ENCODE measurements at places on chromosomes 4 and X.

GRCh38 chr4:80079255-80079923, 6.4 kb upstream of the ANTXR2 start:
- no peak for DNase-seq

- no peak for DNase-seq
Measured at GRCh38 chrX:15515931-15516330, 15.3 kb downstream of the BMX start.

DNA sequence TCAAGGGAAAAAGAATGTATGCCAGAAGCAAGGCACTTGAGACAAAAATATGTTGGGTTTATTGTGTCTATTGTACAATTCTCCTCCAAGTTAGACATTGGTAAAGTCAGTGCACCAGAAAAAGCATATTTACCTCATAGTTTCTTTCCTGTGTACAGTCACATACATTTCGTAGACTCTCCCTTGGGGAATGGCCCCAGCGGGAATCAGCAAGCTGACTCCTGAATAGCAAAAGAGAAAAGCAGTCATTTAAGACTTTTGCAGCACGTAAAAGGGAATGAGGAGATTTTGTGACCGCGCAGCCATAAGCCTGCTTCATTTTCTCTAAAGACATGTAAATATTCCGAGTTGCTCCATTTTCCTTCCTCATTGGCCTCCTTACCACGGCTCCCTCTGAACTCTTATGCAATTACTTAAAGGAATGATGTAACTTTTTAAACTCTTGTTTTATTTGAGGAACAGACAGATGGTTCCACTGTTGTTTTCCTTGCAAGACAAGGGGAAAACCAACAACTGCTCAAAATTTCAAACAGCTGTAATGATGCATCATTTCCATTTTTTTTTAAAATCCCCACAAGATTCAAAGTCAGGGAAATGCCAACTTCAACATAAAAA, 332.7 kb downstream of the UNC5C start:
- DNase-seq: no peak

DNA sequence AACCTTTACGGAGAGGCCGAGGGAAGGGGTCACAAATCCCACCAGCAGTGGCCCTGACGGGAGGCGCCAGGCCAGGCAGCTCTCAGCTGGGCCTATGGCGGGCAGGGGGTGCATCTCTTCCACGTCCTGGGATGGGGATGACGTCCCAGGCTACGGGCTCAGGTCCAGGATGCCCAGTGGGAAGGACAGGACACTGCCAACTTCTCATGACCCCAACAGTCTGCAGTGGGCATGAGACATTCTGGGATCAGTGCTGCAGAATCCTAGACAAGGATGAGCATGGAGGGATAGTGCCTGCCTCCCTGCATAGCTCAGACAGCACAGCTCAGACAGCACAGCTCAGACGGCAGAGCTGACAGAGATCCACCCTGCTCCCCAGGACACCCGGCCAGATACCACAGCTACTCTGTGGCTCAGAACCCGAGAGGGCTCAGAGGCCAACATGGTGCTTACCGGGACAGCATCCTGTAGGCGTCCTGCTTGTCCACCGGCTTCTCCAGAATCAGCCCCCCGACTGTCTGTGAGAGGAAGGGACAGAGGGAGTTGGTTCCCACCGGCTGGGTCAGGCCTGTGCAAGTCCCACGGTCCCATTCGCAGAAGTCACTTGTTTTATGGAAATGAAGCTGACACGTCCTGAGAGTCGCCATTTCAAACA, 17.3 kb downstream of the ASMTL start:
- no peak for DNase-seq

DNA sequence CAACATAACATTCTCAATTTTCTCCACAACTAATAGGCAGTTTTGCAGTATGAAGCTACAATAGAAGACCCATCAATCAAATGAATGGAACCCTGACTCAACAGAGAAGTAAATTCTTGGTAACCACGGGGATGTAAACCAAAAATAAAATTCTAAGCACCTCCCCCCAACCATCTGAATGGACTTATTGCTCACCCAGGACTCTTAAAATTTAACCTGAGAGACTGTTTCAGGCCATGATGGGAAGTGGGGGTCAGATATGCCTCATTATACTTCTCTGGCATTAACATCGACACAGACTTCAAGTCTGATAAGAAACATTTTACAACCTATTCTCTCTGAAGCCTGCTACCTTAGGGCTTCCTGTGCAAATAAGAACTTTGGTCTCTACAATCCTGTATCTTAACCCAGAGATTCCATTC, 620.9 kb downstream of the TLL1 start:
- no peak for DNase-seq

GRCh38 chr4:30743897-30744296, 23.7 kb downstream of the PCDH7 start:
- no peak for DNase-seq

DNA sequence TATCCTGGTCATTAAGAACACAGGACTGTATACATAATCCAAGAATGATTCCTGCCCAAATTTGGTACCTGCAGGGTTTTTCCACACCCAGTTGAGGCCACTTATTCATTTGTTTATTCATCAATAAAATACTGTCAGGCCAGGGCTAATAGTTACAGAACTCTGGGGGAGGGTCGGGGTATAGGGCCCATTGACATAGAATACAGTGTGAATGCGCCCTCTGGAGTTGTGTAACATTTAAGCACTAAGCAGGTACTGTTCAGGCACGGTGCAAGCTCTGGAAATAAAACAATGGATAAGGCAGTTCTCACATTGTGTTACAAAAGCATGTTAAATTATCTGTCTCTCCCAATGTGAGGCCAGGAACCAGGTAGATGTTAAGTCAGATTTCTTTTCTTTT, 30.8 kb upstream of the LRBA start:
- DNase-seq: no peak

GRCh38 chrX:119423631-119424030, 24.5 kb downstream of the SLC25A43 start:
- no peak for DNase-seq

- no peak for DNase-seq
Measured at GRCh38 chr4:90007494-90008167, 113.0 kb downstream of the MMRN1 start.

DNA sequence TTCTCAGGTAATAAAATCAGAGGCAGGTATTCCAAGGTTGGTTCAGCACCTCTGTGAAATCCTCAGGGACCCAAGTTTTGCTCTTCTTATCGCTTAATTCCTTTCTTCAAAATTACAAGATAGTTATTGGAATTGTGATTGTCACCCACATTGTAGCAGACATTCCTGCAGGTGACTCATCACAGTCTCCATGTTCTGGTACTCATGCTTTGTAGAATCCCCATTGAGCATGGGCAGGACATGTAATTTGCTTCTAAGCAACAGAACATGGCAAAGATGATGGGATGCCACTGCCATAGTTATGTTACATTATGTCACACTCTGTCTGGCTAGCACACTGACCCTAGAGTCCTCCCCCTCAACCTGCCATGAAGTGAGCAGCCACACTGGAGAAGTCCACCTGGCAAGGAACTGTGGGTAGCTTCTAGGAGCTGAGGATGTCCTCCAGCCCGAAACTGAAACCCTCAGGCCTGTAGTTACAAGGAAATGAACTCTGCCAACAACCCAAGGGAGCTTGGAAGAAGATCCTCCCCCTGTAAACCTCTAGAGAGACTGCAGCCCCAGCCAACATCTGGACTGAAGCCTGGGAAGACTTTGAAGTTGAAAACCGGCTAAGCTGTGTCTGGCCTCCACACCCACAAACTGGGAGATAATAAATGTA, 58.3 kb upstream of the GUCY1A1 start:
- DNase-seq: no peak

DNA sequence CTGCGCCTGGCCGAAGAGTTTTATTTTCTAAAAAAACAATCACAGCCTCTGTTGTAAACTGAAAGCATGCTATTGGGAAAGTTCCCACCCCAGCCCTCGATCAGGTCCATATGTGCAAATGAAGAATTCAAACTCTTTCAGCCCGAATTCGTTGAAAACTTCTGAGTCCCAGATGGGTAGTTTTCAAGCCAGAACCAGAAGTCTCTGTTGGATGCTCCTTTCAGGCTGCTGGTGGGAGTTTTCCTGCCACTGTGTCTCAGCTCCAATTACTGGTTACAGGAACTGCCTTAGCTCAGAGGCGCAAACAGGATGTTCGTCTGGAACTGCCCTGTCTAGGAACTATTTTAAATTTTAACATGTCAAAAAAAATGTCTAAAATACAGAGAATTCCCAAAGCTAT, 9.3 kb upstream of the ALG13 start:
- DNase-seq: no peak

DNA sequence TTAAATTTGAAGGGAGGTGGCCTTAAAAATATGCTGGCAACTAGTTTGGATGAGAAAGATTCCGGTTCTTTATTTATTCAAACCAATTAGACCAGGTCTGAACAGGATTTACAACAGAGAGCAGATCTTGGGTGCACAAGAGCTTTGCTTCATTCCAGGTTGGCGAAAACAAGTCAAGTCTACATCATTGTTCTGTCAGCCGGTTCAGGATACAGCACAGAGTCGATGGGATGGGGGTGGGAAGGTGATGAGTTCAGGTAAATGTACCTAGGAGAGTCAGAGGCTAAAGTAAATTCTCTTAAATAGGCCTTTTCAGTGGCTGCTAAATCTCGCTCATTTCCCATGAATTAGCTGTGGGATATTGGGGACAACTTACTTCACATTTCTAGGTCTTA, 882 bp upstream of the STIM2 start:
- DNase-seq: no peak

- no peak for DNase-seq
Measured at GRCh38 chr4:75037252-75037651, 104.3 kb downstream of the PARM1 start.

- no peak for DNase-seq
Measured at GRCh38 chrX:69614886-69615285, 1.0 kb upstream of the EDA start.

GRCh38 chrX:154413142-154413541, 1.8 kb downstream of the TAFAZZIN start:
- DNase-seq: no peak

DNA sequence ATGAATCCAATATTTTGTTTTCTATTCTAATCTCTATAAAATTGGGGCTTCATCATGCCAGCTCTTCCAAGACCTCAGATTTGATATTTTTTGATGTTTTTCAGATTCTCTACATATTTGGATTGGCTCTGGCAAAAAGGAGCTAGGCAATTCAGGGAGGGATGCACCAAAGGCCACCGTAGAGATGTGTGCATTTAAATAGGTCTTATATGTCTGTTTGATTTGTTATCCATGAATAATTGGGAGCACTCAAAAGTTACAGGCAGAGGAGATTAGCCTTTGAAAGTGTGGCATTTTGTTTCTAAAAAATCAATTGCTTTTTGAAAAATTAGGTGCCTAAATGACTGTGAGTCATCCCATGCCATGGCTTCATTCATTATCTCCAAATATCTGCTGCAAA, 147.1 kb upstream of the RPS6KA6 start:
- DNase-seq: no peak

GRCh38 chr4:13840502-13841190, 213.1 kb upstream of the BOD1L1 start:
- no peak for DNase-seq

- DNase-seq: no peak
Measured at GRCh38 chr4:109721033-109721432, 8.8 kb downstream of the PLA2G12A start.

GRCh38 chr4:108527723-108528122, 92.7 kb upstream of the RPL34 start:
- no peak for DNase-seq

DNA sequence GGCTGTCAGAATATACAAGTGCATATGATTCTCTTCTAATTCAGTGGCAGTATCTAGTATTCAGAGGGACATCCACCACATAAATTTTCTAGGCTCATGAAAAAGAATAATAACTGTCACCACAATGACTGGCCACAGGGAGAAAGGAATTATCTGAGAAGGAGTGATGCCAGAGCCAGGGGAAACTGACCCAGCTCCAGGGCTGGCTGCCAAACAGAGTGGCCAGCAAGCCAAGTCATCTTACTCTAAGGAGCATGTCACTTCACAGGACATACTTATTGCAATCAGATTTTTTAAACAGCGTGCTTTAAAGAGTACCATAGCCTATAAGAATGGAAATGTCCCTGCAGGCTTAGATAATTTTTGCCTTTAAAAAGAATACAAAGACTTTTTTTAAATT, 5.8 kb upstream of the SEPTIN11 start:
- DNase-seq: no peak

GRCh38 chrX:128458888-128459287, 406.7 kb upstream of the ACTRT1 start:
- DNase-seq: no peak

GRCh38 chr4:26206339-26206738, 114.5 kb upstream of the RBPJ start:
- DNase-seq: no peak

Data from cardiac septum (tissue), 1 donor.